Cerebellar nuclear complex (tissue), 1 donor: ENCODE measurements at places on chromosomes 4 and X.

DNA sequence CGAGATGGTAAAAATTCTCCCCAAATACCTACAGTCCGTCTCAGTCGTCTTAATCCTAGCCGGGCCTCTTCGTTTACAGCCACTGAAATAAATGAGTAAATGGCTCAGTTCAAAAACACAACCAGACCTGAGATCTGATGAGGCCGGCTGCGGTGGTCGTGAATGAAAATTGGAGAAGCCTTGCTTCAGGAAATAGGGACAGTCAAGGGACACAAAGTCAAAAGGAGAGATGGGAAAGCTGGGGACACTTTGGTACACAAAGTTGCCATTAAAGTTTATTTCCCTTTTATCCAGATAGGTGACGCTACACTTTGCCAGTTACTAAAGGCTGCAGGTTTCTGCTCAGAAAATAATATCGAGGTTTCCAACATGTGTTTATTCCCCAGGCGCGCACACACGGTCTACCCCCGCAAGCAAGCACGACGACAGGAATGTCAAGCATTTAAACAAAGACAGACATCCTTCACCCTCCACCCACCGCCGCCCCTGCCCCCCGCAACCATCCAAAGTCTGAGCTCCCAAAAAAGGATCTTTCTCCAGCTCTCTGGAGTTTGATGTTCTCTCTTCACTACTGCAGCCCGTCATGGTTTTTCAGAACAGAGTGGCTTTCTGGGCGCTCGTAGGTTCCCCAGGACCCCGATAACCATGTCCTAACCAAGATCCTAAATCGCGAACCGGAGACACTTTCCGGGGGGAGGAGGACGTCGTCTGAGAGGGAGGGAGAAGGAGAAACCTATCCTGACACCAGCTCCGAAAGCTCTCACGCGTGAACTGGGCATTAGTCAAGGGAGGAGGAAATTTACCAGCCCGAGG, 1.3 kb upstream of the PCDH7 start:
- DNase-seq: no peak

- no peak for DNase-seq
These were observed 99.7 kb upstream of the CXorf66 start for GRCh38 chrX:140064993-140065392.

DNA sequence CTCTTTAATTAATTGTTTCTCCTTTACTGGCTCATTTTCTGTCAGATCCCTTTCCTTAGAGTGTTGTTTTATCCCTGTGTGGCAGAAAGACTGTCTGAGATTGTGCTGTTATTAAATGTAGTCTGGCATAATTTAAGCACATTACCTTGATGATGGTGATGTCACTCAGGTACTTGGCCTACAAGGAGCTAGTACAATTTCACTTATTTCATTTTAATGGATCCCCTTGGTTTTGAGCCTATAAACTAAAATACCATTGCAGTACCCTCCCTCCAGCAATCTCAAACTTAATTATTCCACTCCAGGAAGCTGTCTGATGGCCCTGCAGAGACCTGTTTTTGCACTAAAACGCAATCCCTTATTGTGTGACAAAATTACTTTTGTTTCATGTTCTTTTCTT, 968.6 kb downstream of the ADGRL3 start:
- DNase-seq: no peak

GRCh38 chr4:99447513-99447912, 12.4 kb upstream of the ADH7 start:
- no peak for DNase-seq

- no peak for DNase-seq
These were observed 1.9 kb upstream of the TMSB4X start for GRCh38 chrX:12972878-12973560.

GRCh38 chr4:81459228-81459627, 12.5 kb downstream of the RASGEF1B start:
- DNase-seq: no peak

GRCh38 chr4:33453916-33454315, 2733.7 kb downstream of the PCDH7 start:
- no peak for DNase-seq

DNA sequence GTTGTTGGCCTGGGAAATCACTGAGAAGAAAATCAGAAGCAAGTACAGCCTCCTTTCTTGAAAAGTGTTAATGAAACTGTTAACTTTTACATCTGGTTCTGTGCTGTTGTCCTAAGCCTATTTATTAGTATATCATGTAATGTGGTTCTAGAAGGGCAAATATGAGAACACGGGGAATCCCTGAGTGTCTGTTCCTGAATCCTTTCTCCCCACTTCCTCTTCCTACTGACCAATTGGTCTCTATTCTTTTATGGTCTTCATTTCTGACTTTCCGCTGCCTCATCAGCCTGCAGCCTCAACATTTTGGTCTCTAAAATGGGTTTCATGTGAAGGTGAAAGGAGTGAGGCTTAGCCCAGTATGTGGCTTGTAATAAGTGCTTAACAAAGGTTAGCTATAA, 159.9 kb upstream of the MAMLD1 start:
- no peak for DNase-seq

GRCh38 chrX:73987166-73987565, 316.8 kb upstream of the ZCCHC13 start:
- no peak for DNase-seq

- DNase-seq: no peak
These were observed 141.4 kb downstream of the KLHL8 start for GRCh38 chr4:87078987-87079486.

DNA sequence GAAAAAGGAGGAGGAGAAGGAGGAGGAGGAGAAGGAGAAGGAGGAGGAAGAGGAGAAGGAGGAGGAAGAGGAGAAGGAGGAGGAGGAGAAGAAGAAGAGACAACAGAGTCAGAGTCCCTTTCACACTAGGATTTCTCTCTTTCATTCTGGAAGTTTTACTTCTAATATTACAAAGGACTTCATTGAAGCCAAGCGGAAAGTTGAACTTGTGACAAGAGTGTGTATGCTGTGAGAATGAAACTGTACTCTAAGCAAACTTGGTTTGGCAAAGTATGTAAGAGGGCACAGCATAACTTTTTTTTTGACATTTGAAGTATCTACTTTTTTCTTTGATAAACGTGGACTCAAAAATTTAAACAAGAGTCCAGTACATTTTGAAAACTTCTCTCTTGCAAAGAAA, 48.0 kb downstream of the CXCL8 start:
- DNase-seq: no peak

DNA sequence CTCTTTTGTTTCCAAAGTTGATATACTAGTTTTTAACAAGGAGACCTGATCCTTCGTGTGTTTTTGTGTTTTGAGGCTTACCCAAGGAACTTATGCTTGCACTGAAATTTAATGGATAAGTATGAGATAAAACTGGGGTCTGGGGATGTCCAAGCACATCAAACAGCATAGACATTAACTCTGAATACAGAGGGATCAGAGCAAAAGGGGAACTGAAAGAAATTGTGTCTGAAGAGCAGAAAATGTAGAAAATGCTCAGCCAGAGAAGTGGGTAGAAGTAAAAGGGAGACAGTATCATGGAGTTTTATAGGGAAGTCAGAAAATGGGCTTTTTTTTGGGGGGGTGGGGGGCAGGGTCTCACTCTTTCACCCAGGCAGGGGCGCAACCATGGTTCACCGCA, 695.4 kb downstream of the ARAP2 start:
- DNase-seq: no peak

- no peak for DNase-seq
These were observed 296.2 kb upstream of the FAT1 start for GRCh38 chr4:187019896-187020295.

DNA sequence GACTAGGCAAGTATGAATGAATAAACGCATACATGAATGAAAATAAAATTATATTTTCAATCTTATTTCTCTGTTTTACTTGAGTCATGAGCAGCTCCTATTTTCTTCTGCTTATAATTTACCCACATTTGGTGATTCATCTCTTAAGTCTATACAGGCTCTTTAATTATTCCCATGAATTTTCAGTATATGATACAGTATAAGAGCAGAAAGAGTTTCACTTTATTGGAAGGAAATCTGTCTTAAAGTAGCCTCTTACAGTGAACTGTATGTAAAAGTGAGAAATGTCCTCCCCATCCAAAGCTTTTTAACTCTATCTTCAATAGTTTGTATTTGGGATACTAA, 50.8 kb downstream of the TMEM165 start:
- DNase-seq: no peak

DNA sequence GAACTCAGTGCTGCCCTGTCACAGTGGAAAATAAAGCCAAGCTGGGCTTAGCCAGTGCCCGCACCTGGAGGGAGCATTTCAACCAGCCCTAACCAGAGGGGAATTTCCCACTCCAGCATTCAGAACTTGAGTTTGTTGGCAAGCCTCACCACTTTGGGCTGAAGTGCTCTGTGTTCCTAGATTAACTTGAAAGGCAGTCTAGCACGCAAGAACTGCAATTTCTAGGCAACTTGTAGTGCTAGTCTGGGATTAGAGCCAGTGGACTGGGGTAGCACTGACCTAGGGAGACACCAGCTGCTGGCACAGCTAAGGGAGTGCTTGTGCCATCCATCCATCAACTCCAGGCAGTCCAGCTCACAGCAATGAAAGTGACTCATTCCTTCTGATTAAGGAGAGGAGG, 1060.6 kb upstream of the GRID2 start:
- no peak for DNase-seq
